ENCODE measurements at places on chromosomes 3 and 15.

GRCh38 chr15:63460210-63461155 is 43.9 kb upstream of the USP3 start:
- no peak for DNase-seq

GRCh38 chr3:71510510-71510909 is 73.0 kb downstream of the FOXP1 start:
- no peak for DNase-seq

GRCh38 chr3:55490276-55490913 is 3.3 kb upstream of the WNT5A start:
- DNase-seq = peak; percentile 72

- no peak for DNase-seq
Observed at GRCh38 chr15:53331328-53332190, 427.9 kb downstream of the WDR72 start.

- DNase-seq = no peak
Observed at GRCh38 chr3:43870120-43870519, 179.4 kb downstream of the ABHD5 start.

DNA sequence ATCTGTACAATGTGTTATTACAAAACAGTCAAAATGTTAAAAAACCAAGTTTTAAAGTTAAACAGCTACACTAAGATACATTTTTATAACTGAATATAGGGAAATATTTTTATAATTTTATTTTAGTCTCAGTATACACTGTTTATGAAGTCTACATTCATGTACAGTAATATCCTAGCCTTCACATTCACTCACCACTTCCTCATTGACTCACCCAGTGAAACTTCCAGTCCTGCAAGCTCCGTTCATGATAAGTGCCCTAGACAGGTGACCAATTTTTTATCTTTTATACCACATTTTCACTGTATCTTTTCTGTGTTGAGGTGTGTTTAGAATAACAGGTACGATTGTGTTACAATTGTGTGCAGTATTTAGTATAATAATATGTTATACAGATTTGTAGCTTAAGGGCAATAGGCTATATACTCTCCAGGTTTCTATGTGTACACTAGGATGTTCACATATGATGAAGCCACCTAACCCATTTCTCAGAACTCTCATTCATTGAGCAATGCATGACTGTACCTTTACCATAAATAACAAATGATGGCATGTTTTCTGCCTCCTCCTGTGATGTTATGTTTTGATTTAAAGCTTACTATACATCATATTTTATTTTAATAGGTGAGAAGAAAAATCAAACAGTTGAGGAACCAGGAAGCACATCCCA is 388.4 kb upstream of the NDN start:
- no peak for DNase-seq

DNA sequence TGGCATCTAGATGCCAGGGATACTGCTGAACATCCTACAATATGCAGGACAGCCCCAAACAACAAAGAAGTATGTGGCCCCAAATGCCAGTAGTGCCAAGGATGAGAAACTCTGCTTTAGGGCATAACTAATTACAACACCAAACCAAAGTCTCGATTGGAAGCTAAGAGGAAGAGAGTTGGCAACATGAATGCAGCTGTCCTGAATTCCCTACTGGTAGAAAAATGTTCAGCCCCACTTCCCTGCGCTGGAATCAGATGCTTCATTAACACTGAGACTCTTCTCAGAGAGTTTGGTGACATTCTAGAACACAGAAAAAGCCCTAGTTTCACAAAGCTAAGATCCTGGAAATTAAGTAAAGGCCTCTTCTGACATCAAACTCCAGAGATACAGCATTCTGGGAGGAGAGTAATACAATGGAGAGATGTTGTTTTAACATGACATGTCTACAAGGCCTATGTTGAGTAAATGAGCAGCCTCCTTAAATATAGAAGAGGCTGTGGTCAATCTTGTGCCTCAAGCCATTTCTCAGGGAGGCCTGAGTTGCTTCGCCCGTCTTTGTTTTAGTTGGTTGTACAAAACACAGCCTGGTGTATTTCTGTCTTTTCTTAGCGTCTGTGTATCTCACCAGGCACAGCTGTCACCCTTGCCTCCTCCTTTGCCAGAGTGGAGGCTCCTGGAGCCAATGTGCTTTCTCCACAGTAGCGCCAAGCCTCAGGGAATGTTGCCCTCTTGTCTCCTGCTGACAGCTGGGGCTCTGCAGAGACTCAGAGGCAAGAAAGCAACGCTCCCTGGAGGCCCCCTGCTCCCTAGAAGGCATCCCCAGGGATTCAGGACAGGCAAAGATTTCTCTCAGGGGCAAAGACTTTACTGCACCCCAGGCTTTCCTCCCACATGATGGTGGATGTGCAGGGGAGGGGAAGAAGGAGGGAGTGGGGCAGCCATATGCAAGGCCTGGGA is 25.1 kb upstream of the CTNNB1 start:
- no peak for DNase-seq

DNA sequence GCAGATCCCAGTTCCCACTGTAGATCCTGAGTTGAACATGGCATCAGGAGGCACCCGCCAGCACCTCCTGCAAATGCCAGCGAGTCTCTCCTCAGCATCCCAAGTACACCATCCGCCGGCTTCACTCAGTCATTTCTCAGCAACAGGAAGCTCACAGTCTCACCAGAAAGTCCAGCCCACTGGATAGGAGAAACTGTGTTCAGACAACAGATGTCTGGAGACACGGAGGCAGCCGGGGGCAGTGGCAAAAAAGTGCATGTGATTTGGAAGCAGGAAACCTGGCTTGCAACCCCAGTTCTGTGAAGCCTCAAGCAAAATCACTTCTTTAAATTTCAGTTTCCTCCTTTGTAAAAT is 68.7 kb downstream of the SRGAP3 start:
- no peak for DNase-seq

GRCh38 chr15:52546031-52546751 is 17.5 kb upstream of the MYO5A start:
- DNase-seq = no peak

DNA sequence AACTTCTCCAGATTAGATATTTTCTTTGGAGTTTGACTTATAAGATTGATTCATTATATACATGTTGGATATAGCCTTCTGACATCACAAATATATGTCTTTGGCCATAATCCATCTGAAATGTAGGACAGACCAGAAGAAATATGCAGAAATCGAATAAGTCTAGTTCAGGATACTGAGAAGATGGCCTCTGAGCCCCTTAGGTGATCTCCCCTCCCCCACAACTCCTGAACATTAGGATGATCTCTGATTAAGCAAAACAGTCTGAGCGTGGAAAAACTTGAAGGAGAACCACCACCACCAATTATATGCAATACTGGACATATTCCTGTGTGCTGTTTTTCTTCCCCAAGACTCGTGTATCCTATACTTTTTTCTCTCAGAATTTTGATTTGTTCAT is 3.2 kb downstream of the SETD5 start:
- no peak for DNase-seq

- DNase-seq = no peak
Observed at GRCh38 chr15:69999392-70000085, 98.2 kb downstream of the TLE3 start.

DNA sequence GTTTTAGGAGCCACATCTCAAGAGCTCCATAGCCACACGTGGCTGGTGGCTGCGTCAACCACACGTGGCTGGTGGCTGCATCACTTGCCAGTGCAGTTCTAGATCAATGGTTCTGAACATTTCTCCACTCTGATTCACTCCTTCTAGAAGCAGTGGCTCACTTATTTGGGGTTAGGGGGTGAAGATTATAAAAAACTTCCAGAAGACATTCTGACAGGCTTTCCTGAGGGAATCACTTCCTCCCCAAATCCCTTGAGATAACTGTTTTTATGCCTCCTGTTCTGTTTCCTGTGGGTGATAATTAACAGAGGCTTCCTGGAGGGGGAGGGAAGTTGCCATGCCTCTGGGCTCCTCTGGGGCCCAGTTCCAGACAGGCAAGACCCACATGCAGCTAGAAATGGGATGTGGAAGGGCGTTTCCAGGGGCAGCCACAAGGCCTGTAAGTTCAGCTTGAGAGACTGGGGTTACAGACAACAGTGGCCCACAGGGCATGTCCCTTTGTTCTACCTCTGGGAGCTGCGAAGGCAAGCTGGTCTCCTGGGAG is 23.6 kb downstream of the HEG1 start:
- DNase-seq = no peak

GRCh38 chr3:2423143-2423542 is 324.5 kb downstream of the CNTN4 start:
- DNase-seq = peak; percentile 26

- no peak for DNase-seq
Observed at GRCh38 chr3:32885283-32885901, 66.1 kb upstream of the CCR4 start.

DNA sequence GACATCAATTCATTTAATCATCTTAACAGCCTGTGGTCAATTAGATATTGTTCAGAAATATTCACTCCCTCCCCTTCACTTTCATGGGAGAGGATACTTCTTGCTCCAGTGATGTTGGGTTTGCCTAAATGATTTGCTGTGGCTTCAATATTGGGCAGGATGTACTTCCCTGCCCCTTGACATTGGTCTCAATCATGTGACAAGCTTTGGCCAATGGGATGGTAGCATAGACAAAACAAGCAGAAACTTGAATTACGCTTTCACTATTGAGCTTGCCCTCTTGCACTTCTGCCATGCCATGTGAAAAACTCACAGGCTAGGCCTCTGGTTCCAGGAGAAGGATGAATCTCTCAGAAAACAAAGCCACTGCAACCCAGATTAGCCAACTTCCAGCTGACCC is 42.2 kb upstream of the STT3B start:
- no peak for DNase-seq

DNA sequence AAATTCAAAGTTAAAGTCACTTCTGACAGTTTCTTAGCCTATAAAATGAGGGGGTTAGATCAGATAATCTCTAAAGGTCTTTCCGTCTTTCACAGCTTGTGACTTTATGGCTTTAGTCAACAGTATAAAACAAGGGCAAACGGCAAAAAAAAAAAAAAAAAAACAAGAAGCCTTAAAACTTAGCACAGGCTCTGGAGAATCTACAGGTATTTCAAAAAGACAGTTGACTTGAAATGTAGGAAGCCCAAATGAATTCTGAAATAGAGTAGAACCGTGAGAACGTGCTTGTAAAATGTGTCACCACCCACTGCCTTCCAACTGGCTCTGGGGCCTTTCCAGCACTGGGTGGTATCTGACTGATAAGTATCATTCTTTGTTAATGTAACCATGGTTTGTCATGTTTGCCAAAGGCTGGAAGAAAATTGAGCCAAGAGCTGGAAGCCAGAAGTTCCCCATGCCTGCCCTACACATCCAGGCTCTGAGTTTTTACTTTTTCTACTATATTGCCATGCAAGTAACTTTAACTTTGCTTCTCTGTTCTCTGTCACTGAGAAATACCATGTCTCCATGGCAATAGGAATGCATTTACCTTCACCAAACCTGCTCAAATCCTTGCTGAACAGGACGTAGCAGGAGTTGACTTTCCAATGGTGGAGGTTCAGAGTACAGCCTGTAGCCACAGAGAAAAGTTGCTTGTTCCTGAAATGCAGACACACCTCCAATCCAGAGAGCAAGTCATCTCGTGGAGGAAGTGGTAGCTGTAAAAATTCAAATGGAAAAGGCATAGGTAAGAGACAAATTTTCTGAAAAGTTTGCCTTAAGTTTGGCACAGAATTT is 35.8 kb upstream of the THSD4 start:
- no peak for DNase-seq

- DNase-seq = no peak
Observed at GRCh38 chr3:131669600-131669999, 166.8 kb upstream of the MRPL3 start.

DNA sequence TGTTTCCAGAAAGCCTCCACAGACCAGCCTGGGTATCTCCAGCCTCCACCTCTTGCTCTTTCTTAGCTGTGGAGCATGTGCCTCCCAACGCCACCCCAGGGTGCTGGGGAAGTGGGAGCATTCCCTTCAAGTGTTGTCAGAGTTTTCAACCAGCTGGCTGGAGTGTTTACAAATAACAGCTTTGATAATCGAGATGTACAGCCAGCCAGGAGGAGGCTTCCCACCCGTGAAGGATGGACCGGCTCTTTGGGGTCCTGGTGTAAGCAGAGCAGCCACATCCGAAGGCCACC is 8.5 kb upstream of the OXTR start:
- DNase-seq = no peak

DNA sequence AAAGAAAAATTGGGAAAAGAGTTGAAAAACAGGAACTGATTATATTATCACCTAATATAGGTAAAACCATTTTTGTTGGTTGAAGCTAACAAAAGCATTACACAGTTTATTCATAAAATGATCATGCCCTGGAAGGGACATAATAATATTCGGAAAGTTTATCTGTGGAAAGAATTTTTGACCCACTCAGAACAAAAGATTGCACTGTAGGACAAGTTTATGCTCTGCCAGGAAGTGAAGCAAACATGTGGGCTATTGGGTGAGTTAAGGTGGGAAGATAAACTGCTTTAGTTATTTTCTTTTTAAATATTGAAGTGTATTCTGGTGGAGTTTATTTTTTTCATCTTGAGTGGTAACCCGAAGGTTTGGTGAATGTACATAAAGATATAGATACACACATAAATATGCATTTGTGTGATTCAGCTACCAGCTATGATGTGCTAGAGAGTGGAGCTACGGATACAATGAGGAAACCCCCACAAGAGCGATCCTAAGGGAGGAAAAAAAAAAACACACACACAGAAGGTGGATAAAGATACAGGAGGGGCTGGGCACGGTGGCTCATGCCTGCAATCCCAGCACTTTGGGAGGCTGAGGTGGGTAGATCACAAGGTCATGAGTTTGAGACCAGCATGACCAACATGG is 506.4 kb upstream of the THBS1 start:
- no peak for DNase-seq

DNA sequence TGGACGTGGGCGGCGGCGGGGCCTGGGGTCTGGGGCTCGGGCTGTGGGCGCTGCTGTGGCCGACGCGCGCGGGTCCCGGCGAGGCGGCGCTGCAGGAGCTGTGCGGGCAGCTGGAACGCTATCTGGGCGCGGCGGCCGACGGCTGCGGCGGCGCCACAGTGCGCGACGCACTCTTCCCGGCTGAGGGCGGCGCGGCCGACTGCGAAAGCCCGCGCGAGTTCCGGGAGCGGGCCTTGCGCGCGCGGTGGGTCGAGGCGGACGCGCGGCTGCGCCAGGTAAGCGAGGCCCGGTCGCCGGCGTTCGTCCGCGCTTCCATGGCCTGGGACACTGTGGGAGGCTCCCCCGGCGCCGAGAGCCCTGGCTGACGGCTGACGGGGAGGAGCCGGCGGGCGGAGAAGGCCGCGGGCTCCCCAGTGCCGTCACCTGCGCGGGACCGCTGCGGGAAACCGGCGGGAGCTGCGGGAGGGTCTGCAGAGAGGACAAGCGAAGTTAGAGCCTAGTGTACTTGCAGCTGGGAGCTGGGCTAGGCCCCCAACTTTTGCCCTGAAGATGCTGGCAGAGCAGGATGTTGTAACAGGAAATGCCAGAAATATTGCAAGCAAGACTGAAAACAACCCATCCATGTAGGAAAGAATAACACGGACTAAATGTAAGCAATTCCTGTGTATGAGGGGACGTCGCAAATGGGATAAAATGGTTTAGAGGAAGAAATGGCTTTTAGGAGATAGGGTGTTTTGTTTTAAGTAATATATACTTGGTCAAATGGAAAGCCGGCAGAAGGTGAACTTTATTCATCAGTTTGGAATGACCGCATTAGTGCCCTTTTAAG is 847 bp downstream of the WHAMM start:
- DNase-seq = no peak

GRCh38 chr3:94301366-94301765 is 238.5 kb downstream of the NSUN3 start:
- DNase-seq = no peak

Measured in DMS79 treated with DMSO at 0.1 percent for 48 hours (cell line).